ENCODE measurements at places on chromosomes 7 and 10.
A peak's percentile ranks its signal among the peaks of the same experiment; 100 is the strongest.

GRCh38 chr10:114172776-114173602 is 1.0 kb downstream of the CCDC186 start:
- no peak for DNase-seq

- no peak for DNase-seq
These were observed 268 bp upstream of the IGFBP3 start for GRCh38 chr7:45921381-45921698.

DNA sequence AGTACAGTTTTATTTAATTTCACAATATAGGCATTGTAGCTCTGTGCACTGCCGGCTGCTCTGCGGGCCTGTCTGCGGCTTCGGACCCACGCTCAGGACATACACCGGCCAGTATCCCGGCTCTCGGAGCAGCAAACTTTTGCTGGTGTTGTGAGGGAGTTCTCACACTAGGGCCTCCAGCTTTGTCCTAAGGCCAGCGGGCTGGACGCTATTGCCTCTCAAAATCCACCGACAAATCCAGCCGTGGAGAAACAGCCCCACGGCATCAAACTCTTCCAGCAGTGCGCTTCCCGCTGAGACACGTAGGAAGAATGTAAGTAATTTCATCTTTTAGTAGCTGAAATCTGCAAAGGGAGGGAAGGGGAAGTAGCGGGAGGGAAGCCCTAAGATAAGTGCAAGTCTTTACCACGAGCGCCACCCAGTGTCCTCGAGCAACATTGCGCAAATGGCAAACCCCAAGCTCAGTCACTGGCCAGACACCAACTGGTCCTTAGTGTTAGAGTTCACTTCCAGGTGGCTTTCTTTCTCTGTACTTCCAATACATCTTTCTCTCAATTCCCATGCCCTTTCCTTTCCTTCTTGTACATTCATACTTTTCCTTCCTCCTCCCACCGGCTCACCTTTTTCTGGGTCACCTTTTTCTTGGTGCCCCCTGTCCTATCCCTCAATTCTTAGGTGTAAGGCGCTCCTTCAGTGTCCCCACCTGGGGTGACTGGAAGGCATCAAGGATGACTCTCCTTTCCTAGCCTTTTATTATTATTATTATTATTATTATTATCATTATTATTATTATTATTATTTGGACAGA is 3.0 kb upstream of the DLX5 start:
- peak; percentile 38 for DNase-seq

GRCh38 chr7:97002555-97003261 is 2.6 kb upstream of the DLX6 start:
- no peak for DNase-seq

DNA sequence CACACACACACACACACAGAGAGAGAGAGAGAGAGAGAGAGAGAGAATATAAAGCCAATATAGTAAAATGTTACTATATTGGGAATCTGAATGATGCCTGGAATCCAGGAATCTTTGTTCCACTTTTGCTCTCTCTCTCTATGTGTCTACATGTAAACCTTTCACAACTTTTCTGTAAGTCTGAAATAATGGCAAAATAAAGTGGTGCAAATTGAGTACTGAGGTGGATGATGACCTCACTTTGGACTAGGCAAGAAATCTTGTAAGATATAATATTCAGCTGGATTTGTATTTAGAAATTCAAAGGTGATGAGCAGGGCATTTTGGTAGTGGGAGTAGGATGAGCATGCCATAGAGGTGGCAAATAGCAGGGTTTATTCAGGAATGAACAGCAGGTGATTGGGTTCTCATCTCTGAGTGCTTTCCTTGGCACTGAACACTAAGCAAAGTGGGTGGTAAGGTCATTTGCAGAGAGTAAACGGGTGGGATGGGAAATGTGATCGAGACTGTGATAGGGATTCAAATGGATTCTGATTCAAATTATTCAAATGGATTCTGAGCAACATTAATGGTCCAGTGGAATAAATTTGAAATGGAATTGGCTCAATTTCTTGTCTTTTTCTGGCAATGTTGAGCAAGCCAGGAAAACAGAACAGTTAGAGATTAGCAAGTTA is 9.7 kb upstream of the ANLN start:
- no peak for DNase-seq

- no peak for DNase-seq
These were observed 69.9 kb downstream of the APBB1IP start for GRCh38 chr10:26508016-26508415.

DNA sequence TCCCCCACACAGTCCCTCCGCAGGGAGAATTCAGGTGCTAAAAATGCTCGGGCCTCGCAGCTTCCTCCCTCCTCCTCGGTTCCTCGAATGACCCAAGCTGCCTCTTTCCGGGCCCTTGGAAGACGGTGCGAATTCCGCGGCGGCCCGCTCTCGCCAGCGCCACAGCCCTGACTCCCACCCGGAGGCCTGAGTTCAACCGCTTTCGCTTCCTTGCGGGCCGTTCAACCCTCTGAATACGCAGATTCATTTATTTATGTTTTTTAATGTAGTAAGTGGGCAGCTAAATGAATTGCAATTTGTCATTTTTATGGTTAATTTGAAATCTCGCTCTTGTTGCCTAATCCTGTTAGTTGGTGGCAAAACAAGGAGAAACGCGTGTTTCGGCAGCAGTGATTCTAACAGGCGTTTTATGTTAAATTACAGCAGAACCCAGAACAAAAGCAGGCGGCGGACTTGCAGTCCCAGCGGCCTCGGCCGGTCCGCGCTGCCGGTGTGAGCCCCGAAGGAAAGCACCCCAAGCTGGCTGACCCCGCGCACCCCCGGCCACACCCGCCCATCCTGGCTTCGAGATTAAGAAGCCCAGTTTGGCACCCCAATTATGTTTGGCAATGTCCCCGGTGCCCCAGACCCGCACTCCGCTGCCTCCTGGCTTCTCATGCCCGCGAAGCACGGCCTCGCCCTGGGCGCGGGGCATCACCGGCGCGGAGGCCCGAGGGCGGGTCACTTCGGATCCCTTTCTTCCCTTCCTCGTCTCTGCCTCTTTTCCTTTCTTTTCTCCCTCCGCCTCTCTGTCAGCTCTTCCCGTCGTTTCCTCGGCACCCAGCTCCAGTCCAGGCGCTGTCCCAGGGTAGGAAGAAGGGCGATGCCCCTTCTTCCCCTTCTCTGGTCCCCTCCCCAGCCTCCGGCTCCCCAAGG is 75.9 kb downstream of the INSIG1 start:
- no peak for DNase-seq

DNA sequence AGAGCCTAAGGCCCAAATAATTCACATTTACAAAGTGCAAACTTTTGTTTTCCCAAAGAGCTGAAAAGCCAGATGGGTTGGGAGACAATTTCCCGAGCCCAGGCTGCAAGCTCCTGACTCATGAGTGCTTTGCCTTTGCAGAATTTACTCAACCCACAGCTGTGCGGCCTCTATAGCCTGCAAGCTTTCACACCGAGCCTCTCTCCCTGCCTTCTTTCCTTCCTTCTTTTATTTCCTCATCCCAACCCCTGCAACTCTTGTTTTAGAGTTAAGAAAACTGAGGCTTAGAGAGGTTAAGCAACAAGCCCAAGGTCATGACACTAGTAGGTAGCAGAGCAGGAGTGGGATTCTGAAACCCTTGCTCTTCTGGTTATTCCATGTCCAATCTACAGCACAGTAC is 203.0 kb upstream of the GPR26 start:
- no peak for DNase-seq

Data from HCT116 (cell line).